CD8-positive, alpha-beta T cell (primary cell): ENCODE measurements at places on chromosomes 3 and 15. TPM values are rescaled to one million over a fixed set of nuclear protein-coding genes. Genes with fewer than 3 reads are reported as not detected.

DNA sequence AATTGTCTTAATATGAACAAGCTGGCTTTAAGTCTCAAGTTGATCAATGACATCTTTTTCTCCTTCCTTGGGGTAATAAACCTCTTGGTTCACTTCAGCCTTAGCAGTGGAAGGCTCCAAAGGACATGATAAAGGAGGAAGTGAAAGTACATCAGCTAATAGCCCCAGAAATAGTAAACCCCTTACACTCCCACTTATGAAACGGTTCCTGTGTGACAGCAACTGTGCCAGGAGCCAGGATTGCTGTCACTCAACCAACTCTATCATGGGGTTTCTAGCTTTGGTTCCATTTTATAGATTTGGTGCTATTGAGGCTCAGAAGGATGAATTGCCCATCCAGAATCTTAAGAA, 216.7 kb downstream of the ABHD5 start:
- DNase-seq = no peak

- DNase-seq = no peak
Observed at GRCh38 chr15:40087068-40087810, 21.4 kb downstream of the BMF start.

DNA sequence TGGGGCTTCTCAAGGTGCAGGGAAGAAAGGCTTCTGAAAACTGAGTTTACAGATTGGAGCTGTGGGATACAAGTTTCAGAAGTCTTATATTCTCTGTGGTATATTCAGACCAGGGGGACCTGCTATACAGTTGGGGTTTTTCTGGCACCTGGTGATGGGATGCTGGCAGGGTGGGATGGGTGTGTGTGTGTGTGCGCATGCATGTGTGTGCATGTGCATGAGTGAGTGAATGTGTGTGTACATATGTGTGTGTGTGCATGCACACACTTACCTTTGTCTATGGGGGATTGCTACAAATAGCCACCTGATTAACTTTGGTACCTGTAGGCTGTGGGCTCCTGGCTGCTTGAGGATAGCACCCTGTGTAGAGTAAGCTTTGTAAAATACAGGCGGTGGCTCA, 131.4 kb downstream of the PDCD6IP start:
- no peak for DNase-seq

DNA sequence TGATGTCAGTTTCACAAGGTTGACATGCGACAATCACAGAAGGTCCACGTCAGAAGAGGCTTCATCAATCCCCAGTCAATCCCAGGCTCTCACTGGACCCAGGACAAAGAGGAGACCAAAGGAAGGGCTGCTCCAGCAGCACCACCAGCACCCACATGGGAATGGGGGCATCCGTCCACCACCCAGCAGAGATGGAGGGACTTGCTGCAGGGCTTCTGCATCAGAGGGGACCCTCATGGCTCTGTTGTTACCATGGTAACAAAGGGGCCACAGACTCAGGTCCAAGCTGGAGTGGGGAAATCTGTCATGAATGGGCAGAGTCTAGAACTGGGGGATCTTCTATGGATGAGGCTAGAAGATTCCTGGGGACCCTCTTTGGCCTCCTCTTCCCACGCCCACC, 13.1 kb downstream of the PLA2G4F start:
- no peak for DNase-seq

GRCh38 chr15:39517122-39517855, 63.6 kb upstream of the THBS1 start:
- DNase-seq = no peak

- no peak for DNase-seq
Observed at GRCh38 chr15:96262549-96263489, 67.7 kb upstream of the NR2F2 start.

DNA sequence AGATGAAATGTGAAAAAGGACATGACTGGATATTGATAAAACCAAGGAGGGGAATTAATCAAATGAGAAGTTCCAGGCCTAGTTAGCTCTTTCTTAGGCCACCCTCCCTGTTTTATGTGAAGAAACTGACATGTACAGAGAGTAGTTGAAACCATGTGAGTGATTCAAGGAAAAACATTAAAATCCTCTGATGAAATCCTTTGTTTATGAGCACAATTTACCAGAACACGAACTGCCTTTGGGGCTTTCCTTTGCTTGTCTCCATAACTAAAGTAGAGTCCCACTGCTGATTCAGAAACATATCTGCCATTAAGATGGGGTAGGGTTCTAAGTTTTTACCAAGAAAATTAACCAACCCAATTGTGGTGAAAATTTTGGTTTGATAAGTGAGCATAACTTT, 558.3 kb downstream of the NR2F2 start:
- no peak for DNase-seq

GRCh38 chr3:40681658-40682055, 156.9 kb downstream of the ZNF621 start:
- no peak for DNase-seq

Gene SHF
- 5.0 TPM for total RNA-seq
